ENCODE measurements at places on chromosomes 11 and 22. TPM values are rescaled to one million over a fixed set of nuclear protein-coding genes. Genes with fewer than 3 reads are reported as not detected.

Gene IL18
- not detected for polyA plus RNA-seq

Gene TMPRSS5
- polyA plus RNA-seq, result not detected

Gene OR4X2
- polyA plus RNA-seq, result not detected

Gene OR8I2
- not detected for polyA plus RNA-seq

Gene C11orf87
- polyA plus RNA-seq, result not detected

Gene BTG4
- polyA plus RNA-seq, result not detected

Gene SAAL1
- 9.4 TPM for polyA plus RNA-seq

Gene CLCF1
- 7.2 TPM for polyA plus RNA-seq

Gene SF1
- 242 TPM for polyA plus RNA-seq

Gene EIF3F
- polyA plus RNA-seq, result 404 TPM

Gene RTN4R
- not detected for polyA plus RNA-seq

Gene MMP8
- not detected for polyA plus RNA-seq

Gene GSTT4
- not detected for polyA plus RNA-seq

GRCh38 chr22:24420072-24420976 is 7.1 kb upstream of the ADORA2A start:
- no peaks in the 10 kb centered on the region for H3K27me3 ChIP-seq
- H3K27ac ChIP-seq, result peak overlapping the region; percentile 87
- no peak overlapping the region for H3K4me3 ChIP-seq
- no peak for DNase-seq

DNA sequence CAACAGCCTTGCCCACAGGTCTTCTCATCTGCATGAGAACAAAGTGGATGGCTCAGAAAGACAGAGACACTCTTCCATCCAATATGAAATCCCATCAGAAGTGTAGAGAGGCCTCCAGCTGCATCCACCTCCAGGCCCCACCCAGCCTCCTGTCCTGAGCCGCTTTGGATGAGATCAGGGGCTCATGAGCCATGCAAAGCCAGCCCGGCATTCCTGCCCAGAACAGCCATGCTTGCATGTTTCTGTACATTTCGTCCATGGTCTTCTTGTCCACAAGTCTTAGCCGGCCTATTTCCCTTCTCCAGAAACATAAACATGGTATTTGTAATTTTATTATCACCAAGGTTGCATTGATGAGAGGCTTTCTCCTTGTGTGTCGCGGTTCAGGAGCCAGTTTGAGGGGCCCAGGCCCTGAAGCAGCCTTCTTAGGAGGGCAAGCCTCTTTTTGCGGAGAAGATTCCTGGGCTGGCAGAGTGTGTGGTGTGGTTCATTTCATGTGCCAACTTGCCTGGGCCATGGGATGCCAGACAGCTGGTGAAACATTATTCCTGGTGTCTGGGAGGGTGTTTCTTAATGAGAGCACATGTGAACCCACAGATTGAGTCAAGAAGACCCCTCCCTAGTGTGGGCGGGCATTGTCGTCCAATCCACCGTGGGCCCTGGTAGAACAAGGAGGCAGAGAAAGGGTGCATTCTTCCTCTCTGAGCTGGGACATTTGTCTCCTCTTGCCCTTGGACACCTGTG is 928.9 kb downstream of the TBC1D22A start:
- no peak overlapping the region for H3K4me3 ChIP-seq
- DNase-seq, result no peak
- peaks cover 6% of the 10 kb centered on the region for H3K4me1 ChIP-seq
- no peak overlapping the region for H3K27ac ChIP-seq
- H3K36me3 ChIP-seq, result no peaks in the 10 kb centered on the region

- H3K27me3 ChIP-seq, result no peaks in the 10 kb centered on the region
- no peak for DNase-seq
- no peaks in the 10 kb centered on the region for H3K36me3 ChIP-seq
- H3K27ac ChIP-seq, result no peak overlapping the region
Observed at GRCh38 chr11:38315151-38315550, 1717.1 kb upstream of the RAG2 start.

DNA sequence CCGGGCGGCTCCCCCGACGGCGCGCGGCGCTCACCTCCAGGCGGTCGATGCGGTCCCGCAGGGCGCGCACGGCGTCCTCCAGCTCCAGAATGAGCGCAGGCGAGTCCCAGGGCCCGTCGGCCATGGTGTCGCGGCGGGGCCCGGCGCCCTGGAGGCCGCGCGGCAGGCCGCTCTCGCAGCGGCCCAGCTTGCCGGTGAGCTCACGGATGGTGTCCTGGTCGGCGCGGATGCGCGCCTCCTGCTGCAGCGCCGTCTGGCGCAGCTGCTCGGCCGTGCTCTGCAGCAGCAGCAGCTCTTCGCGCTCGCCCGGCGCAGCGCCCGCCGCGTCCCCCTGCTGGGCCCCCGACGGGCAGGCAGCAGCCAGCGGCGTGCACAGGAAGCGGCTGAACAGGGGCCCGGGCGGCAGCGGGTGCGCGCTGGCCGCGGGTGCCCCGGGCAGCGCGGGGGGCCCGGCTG is 599 bp downstream of the NPTXR start:
- H3K36me3 ChIP-seq, result peaks cover 8% of the 10 kb centered on the region
- H3K27ac ChIP-seq, result no peak overlapping the region
- no peak overlapping the region for H3K4me3 ChIP-seq
- peaks cover 54% of the 10 kb centered on the region for H3K27me3 ChIP-seq
- H3K4me1 ChIP-seq, result peaks cover 15% of the 10 kb centered on the region

DNA sequence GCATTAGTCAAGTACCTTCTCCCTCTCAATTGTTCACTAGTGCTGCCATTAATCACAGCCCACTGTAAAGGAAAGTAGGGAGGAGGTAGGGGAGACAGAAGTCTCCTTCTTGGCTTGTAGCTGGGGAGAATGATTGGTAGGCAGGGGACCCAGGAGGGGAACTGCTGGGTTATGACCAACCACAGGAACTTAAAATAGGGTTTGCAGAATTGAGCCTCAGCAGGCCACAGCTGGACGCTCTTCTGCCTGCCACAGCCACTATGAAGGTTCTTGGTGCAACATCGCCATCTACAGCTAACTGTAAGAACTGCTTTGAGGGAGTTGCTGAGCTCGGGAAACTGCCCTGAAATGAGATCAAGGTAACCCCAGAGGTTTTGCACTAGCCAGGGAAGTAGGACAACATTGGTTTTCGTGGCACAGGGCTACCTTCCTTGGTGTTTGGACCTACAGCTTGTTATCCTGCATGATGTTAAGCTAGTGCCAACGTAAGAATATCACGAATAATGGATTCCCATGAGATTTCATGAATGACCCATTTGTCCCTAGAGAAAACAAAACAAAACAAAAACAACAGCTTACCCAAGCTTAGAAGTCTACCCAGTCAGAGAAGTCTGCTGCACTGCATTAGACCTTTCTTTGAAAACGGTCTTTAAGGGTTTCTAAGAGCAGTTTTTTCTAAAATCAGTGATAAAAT is 787.1 kb upstream of the API5 start:
- H3K36me3 ChIP-seq, result no peaks in the 10 kb centered on the region
- H3K27ac ChIP-seq, result no peak overlapping the region
- H3K4me3 ChIP-seq, result no peak overlapping the region
- no peaks in the 10 kb centered on the region for H3K4me1 ChIP-seq

DNA sequence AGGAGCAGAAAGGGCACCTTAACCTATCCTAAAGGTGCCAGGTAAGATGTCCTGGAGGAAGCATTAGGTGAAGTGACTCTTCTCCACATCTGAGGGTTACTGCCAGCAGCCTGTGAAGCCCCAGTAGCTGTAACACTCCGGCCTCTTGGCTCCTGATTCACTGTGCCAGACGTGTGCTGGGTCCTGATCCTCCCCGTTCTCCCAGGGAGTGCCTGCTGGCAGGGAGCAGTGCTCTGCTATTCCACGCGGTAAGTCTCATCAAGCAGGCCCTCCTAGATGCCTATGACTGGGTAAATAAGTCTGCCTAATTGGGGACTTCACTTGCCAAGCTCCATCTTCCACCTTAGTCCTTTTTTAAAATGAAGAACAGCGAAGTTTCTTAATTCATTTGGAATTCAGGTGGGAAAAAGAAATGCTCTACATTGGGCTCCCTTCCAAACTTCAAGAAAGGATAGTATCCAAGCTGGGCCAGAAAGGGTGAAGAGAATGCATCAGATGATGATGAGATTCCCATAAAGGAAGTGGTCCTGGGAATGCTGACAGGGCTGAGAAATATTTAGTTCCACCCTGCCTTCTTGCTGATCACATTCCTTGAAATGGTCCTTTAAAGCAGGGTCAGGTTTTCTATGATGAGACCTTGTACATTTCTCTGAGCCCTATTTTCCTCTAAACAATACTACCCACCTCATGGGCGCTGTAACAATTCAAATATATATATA is 188.0 kb downstream of the MAML2 start:
- H3K4me1 ChIP-seq, result peaks cover 40% of the 10 kb centered on the region
- H3K4me3 ChIP-seq, result no peak overlapping the region
- H3K36me3 ChIP-seq, result no peaks in the 10 kb centered on the region
- H3K27me3 ChIP-seq, result no peaks in the 10 kb centered on the region

GRCh38 chr11:119179983-119180382 is 5.3 kb upstream of the NHERF4 start:
- no peak overlapping the region for H3K27ac ChIP-seq
- no peaks in the 10 kb centered on the region for H3K36me3 ChIP-seq
- no peaks in the 10 kb centered on the region for H3K27me3 ChIP-seq
- no peak for DNase-seq
- no peak overlapping the region for H3K4me3 ChIP-seq

- peaks cover 9% of the 10 kb centered on the region for H3K36me3 ChIP-seq
- H3K4me3 ChIP-seq, result peak overlapping the region; percentile 93
- H3K27ac ChIP-seq, result peak overlapping the region; percentile 95
- peaks cover 56% of the 10 kb centered on the region for H3K4me1 ChIP-seq
Observed at GRCh38 chr22:41833369-41834004, 582 bp downstream of the SREBF2 start.

- no peak overlapping the region for H3K4me3 ChIP-seq
- peaks cover 59% of the 10 kb centered on the region for H3K36me3 ChIP-seq
- H3K4me1 ChIP-seq, result peaks cover 13% of the 10 kb centered on the region
- H3K27ac ChIP-seq, result peak overlapping the region; percentile 50
- DNase-seq, result no peak
Observed at GRCh38 chr11:74822170-74822569, 73.5 kb downstream of the RNF169 start.

DNA sequence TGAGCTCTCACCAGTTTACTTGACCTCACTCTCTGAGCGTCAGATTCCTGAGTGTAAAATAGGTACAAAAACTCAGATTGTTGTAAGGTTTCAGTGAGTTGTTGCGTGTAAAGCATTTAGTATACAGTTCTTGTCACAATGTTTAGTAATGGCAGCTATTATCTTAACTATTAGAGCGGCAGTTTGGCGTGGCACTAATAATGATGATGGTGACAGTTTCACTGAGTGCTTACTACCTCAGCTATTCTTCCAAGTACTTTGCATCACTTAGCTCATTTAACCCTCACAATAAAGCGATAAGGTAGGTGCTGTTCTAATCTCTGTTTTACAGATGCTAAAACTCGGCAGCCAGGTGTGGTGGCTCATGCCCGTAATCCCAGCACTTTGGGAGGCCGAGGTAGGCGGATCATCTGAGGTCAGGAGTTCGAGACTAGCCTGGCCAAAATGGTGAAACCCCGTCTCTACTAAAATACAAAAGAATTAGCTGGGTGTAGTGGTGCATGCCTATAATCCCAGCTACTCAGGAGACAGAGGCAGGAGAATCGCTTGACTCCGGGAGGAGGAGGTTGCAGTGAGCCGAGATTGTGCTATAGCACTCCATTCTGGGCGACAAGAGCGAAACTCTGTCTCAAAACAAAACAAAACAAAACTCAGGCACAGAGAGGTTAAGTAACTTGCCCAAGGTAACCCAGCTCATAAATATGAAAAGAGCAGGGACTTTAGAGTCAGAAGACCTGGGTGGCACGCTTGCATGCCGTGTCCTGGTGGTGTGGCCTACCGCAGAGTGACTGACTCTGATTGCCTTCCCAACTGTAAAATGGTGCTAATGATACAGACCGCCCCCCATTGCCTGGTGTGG is 76.2 kb downstream of the PTPRJ start:
- H3K36me3 ChIP-seq, result no peaks in the 10 kb centered on the region
- no peak overlapping the region for H3K27ac ChIP-seq
- peak overlapping the region; percentile 82 for H3K4me3 ChIP-seq
- DNase-seq, result no peak
- H3K4me1 ChIP-seq, result peaks cover 85% of the 10 kb centered on the region

DNA sequence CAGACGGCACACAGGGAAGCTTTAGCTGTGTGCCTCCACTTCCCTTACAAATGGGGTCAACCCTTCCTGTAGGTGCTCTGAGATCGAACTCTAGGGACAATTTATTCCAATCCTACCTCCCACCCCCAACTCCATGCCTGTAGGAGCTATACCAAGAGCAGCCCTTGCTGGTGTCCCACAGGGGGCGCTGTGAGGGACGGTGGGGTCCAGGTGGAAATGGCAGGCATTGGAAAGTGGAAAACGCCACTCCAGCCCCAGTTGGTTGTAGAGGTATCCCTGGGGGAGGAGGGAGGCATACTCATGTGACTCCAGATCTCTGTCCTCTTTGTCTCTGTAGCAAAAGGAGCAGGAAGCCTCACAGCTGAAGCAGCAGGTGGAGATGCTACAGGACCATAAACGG is 161.3 kb downstream of the MYO18B start:
- H3K4me3 ChIP-seq, result no peak overlapping the region
- no peaks in the 10 kb centered on the region for H3K36me3 ChIP-seq
- DNase-seq, result no peak
- peaks cover 30% of the 10 kb centered on the region for H3K27me3 ChIP-seq

GRCh38 chr11:8222820-8223512 is 40.7 kb downstream of the LMO1 start:
- no peak for DNase-seq
- peaks cover 6% of the 10 kb centered on the region for H3K4me1 ChIP-seq
- H3K27ac ChIP-seq, result no peak overlapping the region
- no peaks in the 10 kb centered on the region for H3K27me3 ChIP-seq
- no peaks in the 10 kb centered on the region for H3K36me3 ChIP-seq

GRCh38 chr22:26265281-26265680 is 96.0 kb downstream of the SEZ6L start:
- DNase-seq, result no peak
- no peak overlapping the region for H3K4me3 ChIP-seq
- no peaks in the 10 kb centered on the region for H3K4me1 ChIP-seq
- H3K27me3 ChIP-seq, result peaks cover 65% of the 10 kb centered on the region

GRCh38 chr22:27654546-27655445 is 146.8 kb downstream of the MN1 start:
- DNase-seq, result no peak
- H3K27me3 ChIP-seq, result no peaks in the 10 kb centered on the region
- H3K4me3 ChIP-seq, result no peak overlapping the region
